HL-60 (cell line): ENCODE measurements at places on chromosomes 2 and 18.
A peak's percentile ranks its signal among the peaks of the same experiment; 100 is the strongest.

GRCh38 chr2:8835279-8835678 is 2.1 kb downstream of the KIDINS220 start:
- DNase-seq: no peak

DNA sequence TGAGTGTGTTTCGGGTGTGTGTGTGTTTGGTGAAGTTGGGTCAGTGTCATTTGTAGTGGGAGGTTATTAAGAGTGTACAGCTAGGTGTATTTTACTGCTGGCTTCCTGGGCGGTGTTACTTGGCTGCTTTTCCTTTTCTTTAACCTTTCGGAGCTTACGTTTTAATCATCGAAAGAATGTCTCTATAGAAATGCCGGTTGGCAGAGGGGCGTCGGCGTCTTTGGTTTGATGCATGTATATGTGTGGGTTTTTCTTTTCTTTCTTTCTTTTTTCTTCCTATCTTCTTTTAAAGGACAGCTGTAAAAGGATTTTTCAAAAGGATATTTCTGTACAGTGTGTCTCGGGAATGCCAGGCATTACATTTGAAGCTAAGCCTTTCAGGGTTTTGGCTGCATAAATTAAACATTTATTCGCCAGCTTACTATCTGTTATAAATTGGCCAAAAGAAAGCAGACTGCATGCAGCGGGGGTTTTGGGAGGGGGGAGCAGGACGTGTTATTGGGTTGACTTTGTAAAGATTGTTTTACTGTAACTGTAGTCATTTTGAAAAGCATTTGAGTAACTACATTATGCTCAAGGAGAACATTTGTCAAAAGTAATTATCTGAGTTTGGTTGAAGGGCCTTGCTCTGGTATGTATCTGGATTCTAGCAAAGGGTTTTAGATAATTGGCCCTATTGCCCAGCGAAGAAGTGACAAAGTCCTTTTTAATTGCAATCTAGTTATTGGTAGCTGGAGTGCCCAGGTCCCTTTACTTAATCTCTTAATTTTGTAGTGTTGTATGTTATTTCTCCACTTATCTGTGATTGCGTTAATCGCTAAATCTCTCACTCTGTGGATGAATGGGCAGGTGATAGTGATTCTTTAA is 1.6 kb downstream of the ASXL3 start:
- DNase-seq: no peak

GRCh38 chr2:46493241-46493970 is 14.0 kb downstream of the TMEM247 start:
- DNase-seq: no peak

DNA sequence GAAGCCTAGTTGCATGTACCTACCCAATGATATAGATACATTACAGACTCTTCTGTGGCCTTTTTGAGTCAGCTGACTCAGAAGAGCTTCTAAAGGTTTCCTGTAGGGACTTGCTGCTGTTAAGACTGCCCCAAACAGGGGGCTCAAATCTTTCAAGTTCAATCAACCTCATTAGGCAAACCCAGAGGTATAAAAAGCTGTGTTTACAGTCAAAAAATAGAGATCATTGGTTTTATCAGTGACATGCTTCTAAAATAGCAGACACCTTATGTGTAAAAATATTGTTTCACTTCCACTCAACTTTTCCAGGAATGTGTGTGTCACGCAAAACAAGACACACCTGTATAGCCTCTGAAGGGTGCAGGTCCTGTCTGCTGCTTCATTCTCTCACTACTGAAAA is 624.3 kb upstream of the FANCL start:
- no peak for DNase-seq

DNA sequence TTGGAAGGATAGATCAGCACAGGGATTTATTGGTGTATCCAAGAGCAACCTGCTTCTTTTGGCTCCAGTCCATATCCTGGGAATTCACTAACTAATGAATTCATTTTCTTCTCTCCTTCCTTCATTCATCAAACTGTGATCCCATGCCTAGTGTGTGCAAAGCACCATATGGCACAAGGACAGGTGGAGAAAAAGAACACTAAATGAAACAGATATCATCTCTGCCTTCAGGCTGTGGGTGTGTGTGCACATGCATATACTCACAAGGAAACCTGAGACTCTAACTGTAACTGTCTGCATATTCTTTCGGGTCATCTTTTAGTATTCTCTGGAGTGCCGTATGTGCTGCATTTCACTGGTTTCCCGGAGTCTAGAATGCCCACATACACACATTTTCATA is 20.2 kb downstream of the TNP1 start:
- DNase-seq: no peak

DNA sequence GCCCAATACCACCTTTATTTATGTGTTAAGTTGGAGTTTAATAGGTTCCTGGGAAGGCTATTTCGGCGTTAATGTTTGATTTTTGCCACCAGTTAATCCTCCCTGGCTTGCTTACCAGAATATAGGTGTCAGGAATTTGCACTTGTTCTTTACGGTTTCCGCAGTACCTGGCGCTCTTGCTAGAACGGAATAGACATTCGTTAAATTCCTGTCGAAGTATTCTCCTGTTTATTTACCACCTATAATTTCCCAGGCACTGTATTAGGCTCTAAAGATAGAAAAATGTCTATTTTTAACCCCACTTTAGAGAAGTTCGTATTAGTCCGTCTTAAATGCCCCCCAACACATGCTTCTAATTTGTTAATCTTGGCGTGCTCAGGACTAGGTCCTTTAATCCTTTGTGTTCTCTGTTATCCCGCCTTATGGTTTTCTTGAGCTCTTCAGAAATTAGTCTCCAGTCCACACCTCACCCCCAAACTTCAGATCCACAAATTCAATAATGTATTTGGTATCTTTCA is 575 bp downstream of the CCDC150 start:
- no peak for DNase-seq

- no peak for DNase-seq
Observed at GRCh38 chr18:3872641-3873040, 422.7 kb downstream of the TGIF1 start.

DNA sequence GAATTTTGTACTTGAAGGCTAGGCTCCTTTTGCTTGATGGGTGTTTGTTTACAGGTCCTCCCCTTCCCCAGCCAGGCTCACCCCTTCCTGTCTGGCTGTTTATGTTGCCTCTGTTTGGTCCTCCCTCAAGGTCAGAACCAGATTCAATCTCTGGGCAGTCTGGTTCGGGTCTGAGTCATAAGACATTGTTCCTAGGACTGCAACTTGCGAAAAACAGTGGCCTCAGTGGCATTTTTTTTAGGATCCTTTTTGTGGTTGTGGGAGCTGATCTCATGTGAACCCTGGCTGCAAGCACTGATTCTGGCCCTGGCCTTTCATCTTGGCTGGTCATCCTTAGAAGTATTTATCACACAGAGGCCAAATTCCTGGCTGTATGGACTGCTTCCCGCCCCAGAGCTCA is 370.4 kb downstream of the CLIP4 start:
- DNase-seq: no peak

DNA sequence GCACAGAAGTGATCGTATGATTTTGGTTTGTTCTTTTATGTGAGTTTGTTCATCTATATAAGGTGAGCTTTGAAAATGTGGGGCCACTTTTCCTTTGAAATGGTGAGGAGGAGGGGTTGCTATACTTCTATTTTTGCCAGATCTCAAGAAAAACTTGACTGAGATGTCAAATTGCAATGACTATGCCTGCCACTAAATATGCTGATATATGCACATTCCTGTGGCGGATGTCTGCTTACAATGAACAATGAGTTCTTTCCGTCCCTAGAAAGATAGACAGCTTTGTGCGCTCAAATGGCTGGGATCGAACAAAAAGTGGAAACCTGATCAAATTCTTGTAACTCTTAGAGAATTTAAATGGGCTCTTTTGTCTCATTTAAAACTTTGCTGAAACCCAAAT is 28.7 kb downstream of the MYT1L start:
- DNase-seq: no peak

DNA sequence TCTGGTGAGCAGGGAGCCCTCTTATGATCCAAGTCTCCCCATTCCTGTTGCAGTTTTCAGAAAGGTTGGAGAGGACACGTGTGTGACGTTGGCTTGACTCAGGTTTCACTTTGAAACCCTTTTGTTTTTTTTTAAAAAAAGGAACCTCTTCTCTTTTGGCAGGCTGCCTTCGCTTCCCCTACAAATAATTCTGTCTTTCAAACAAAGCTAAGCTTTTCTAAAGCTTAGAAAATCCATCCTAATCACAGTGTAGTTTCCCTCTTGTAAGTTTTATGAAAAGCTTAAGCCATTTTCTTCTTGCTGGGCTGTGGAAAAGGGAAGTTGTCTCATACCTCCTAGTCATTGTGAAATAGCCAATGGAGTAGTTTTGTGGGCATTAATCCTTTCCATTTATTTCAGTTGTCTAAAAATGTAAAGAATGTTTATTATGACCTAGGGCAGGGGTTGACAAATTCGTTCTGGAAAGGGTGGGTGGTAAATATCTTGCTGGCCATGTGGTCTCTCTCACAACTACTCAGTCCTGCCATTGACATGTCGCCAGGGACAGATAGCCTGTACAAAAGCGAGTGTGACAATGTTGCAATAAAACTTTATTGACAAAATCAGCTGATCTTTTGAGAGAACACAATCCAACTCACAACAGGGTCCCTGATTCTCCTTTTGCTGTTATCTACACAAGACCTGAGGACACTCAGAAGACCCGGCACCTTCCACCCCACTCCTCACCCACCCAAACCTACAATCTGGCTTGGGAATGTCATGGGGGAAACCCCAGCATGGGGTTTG is 878.8 kb downstream of the RNF144A start:
- DNase-seq: peak; percentile 51

DNA sequence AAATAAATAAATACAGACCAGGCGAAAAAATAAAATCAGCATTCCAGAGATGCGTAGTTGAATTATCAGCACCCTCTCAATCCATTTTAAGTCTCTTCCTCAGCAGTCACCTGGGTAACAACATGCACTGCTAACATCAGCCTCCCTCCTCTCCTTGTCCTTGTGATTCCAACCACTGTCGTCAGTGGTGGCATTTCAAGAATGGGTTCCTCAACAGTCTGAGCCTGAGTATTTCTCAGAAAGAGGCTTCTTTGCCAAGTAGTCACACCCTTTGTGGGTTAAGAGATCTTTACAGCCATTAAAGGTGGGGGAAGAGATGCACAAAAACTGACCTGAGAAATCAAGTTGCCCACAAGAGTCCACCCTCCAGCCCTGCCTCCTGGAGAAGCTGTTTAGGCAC is 39.0 kb downstream of the NOL10 start:
- no peak for DNase-seq

- DNase-seq: peak; percentile 21
Observed at GRCh38 chr2:3628800-3629199, 29.2 kb upstream of the ALLC start.

GRCh38 chr2:222736301-222736700 is 64.8 kb downstream of the MOGAT1 start:
- DNase-seq: no peak

GRCh38 chr2:200509235-200509611 is 645 bp downstream of the KCTD18 start:
- no peak for DNase-seq

GRCh38 chr2:217654168-217654567 is 348.6 kb downstream of the TNS1 start:
- no peak for DNase-seq

DNA sequence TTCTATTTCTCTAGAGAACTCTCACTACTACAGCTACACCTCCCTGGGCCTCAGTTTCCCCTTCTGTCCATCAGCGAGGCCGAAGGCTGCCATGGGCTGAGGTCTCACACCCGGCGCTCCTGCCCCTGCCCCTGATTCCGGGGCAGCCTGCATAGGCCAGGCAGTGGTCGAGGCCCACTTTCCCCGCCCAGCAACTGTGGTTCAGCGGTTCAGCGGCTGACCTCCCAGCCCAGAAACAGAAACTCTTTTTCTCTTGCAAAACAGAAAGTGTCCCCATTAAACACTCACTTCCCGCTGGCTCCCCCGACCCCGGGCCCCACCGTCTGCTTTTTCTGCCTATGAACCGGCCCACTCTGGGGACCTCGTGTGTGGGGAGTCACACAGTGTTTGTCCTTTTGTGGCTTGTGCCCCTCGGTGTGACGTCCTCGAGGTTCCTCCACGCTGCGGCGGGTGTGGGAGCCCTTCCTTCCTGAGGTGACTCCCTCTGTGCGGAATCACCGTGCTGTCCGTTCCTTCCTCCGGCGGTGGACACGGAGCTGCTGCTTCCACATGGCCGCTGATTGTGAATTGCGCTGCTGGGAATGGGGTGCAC is 16.0 kb downstream of the PDCD1 start:
- peak; percentile 46 for DNase-seq

DNA sequence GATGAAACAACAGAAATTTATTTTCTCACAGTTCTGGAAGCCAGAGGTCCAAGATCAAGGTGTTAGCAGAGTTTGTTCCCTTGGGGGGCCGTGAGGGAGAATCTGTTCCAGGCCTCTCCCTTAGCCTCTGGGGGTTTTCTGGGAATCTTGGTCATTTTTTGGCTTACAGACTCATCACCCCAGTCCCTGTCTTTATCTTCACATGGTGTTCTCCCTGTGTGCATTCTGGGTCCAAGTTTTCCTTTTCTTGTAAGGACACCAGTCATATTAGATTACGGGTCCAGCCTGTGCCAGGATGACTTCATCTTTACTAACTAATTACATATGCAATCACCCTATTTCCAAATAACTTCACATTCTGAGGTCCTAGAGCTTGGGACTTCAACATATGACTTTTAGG is 292.5 kb upstream of the TRIB2 start:
- DNase-seq: no peak

- DNase-seq: no peak
Observed at GRCh38 chr18:79733986-79734770, 54.6 kb downstream of the CTDP1 start.
